ENCODE measurements at places on chromosomes 12 and 14.

- no peak for DNase-seq
These were observed 283.4 kb downstream of the C12orf75 start for GRCh38 chr12:105613887-105614286.

DNA sequence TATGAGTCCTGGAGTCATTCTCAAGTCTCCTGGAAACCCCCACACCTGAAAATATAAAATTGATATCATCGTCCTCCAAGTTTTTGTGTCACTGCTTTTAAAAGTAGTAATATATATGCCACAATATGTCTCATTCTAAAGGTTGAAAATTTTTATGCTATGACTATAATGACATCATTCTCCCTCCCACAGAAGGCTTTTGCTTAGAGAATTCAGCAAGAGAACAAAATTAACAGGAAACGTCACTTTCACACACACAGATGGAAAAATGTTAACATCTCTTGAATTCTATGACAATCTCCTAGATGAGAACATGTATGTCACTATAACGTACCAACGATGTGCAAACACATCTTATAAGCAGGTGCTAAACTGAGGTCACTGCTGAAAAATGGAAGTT is 498.3 kb downstream of the FOXG1 start:
- no peak for DNase-seq

GRCh38 chr14:20811986-20812975 is 9.6 kb upstream of the RNASE1 start:
- no peak for DNase-seq

GRCh38 chr12:46977871-46978375 is 101.5 kb upstream of the PCED1B start:
- DNase-seq = no peak

- no peak for DNase-seq
These were observed 21.3 kb downstream of the SOS2 start for GRCh38 chr14:50210074-50210473.

DNA sequence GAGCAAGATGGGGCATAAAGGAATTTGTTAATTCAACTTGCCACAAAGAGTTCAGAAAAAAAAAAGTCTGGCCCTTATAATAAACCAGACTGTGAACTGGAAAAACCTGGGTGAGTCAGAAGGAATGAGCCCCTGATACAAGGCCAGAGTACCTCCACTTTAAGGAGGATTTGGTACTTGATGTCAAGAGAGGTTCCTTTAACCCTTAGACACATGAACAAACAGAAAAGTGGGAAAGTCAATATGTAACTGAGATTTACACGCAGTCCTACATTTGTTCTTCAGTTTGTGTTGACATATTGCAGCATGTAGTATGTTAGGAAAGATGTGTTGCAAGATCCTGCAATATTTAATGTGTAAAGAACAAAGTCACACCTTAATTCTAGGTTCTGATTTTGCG is 14.2 kb upstream of the SLC38A4 start:
- no peak for DNase-seq

DNA sequence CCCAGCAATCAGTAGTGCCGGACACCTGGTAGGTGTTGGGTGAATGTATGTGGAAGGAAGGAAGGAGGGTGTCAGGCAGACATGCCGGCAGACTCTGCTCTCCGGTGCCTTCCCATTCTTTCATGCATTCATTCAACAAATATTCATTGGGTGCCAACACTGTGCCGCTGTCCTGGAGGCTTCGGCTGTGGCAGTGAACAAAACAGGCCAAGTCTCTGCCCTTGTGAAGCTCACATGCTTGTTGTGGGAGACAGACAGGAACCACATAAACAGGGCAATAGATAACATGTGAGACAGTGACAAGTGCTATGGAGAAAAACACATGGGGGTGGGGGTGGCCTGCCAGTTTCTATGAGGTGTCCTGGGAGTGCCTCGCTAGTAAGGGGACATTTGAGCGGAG is 56.5 kb upstream of the ATF1 start:
- no peak for DNase-seq

GRCh38 chr12:63124778-63125177 is 26.2 kb downstream of the AVPR1A start:
- no peak for DNase-seq

DNA sequence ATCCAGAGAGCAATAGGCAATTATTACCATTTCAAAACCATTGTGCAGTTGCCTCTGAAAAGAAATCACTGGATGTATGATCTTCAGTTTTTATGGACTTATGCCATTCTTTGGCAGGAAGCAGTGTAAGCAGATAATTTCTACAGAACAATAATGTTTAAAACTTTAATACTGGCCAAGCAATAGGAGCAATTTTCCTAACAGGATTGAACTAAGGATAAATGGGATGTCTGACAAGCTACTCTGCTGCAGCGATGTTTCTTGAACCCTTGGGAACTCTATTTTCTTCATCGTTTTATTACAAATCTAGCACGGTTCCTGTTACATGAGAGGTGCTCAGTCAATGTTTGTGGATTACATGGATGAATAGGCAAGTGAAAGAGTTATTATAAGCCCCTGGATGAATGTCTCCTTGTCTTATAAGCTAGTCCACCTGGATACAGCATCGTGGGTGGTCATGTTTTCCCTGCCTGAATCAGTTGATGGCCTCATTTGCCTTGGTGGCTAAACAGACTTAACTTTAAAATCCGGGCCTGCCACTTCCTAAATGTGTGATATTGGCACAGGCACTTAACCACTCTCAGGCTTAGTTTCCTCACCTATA is 68.2 kb upstream of the MDM1 start:
- no peak for DNase-seq

- peak; percentile 9 for DNase-seq
These were observed 780 bp downstream of the TBC1D15 start for GRCh38 chr12:71840231-71840847.

GRCh38 chr12:56631790-56632700 is 1.9 kb upstream of the BAZ2A start:
- DNase-seq = peak; percentile 31

- DNase-seq = no peak
These were observed 33.7 kb upstream of the KTN1 start for GRCh38 chr14:55546212-55546874.

DNA sequence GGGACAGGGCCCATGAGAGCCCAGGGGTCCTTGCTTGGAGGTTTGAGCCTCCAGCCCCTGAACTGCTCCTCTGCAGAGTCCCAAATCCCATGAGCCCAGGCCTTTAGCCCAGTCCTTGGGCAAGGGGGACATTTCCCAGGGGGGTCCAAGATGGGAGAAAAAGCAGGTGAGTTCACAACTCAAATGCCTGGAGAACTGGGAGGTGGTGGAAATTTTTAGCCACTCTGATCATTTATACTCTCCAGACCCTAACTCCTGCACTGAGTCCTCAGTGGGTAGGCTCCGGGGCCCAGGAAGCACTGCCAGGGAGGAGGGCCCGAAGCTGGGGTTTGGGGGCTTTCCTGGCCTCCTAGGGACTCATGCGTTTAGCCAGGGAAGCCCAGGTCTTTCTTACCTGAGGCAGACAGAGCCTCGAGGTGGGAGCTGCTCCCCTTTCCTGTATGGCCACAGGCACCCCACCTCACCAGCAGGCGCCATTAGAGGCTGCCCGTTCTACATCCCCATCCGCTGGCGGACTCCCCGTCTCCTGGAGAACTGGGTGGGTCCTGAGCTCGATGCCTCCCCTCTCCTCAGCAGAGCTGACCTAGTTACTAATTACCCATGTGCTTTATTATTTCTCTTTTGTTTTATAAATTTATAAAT is 998 bp downstream of the HNF1A start:
- DNase-seq = no peak

DNA sequence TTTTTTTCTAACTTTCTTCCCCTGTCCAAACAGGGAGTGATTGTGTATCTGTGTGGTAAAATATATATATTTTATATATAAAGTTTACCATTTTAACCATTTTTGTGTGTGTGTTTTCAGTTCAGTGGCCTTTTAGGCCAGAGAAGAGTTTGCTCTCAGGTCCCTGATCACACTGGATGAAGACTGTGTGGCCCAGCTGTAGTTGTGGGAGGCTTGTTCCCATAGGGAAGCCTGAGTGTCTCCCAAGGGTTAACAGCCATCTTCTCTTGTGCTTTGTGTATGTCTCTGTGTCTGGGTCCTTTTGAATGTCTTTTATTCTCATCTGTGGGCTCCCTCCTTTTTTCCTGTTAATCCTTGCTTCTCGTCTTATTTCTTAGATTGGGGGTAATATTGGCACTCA is 23.4 kb downstream of the CGRRF1 start:
- DNase-seq = no peak

- no peak for DNase-seq
These were observed 10.0 kb downstream of the NIN start for GRCh38 chr14:50820786-50821509.

DNA sequence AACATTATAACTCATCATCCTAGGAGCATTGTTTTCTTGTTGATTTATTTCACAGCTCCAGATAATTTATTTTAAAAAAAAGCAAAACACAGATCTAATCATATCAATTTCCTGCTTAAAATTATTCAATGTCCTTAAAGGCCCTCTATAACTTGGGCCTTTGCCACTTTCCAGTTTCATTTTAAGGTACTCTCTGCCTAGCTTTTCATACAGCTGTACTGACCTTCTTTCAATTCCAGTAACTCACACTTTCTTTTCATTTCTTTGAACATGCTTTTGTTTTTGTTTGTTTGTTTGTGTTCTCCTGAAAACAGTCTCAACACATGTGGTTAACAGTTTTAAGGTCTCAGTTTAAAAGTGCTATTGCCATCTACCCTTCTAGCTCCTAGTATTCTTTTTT is 281.9 kb downstream of the ACSS3 start:
- DNase-seq = no peak

- no peak for DNase-seq
These were observed 18.2 kb downstream of the MSI1 start for GRCh38 chr12:120350576-120351350.

DNA sequence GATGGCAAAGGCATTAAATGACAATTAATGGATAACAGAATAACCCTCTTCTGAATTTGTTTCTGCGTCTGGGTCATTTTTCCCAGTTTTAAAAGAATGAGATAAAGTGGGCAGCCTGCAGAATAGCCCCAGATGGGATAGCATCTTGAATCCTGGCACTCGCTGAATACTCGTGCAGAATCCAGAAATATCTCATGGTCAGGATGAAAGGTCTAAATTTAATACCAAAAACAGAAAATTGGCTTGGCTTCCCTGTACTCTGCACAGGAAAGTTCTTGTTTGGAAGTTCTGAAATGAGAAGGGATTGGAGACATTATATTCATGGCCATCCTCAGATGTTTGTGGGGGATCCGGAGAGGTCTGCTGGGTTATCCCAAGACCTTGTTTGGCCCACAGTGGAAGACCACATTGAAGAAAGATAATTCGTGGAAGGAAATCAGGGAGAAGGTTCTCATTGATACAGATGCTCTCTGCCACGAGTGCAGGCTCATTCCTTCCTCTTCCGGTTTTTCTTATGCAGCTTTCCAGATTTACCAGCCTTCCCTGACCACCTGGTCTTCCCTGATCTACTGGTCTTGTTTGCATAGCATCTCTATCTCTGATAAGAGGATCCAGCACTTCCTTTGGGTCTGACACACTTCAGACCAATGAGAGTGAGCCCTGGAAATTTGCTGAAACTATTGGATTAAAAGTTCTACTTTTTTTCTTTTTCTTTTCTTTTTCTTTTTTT is 6.0 kb upstream of the IFT81 start:
- no peak for DNase-seq

DNA sequence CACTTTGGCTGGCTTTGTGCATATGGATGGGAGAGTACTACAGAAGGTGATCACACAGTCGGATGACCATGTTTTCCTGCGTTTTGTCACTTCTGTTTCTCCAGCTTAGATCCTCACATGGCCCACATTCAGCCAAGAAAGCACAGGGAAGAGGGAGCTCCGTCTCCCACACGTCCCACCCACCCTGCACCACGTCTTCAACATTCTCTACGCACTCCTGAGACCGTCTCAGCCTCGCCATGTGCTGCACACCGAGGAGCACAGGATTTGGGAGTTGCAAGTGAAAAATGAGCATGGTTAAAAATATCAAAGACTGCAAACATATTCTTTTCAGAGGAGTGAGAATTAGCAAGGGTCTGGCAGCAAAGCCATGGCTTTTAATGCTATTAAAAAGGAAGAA is 122.2 kb downstream of the APAF1 start:
- no peak for DNase-seq

DNA sequence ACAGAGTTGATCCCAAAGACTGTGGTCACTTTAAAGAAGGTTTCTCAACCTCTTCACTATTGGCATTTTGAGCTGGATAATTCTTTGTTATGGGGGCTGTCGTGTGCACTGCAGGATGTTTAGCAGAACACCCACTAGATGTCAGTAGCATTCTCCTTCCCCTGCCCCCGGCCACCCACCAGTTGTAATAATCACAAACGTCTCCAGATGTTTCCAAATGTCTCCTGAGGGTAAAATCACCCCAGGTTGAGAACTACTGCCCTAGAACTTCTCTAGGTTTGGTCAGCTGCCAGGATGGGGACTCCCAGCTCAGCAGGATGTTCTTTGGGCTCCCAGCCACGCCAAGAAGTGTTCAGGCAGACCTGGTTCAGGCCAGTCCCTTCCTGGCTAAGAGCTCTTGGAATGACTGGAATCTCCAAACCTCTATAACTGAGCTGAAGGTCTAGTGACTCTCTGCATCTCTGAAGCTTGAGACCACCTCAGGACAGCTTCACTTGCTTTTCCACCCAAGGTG is 12.5 kb upstream of the AJUBA start:
- DNase-seq = no peak

DNA sequence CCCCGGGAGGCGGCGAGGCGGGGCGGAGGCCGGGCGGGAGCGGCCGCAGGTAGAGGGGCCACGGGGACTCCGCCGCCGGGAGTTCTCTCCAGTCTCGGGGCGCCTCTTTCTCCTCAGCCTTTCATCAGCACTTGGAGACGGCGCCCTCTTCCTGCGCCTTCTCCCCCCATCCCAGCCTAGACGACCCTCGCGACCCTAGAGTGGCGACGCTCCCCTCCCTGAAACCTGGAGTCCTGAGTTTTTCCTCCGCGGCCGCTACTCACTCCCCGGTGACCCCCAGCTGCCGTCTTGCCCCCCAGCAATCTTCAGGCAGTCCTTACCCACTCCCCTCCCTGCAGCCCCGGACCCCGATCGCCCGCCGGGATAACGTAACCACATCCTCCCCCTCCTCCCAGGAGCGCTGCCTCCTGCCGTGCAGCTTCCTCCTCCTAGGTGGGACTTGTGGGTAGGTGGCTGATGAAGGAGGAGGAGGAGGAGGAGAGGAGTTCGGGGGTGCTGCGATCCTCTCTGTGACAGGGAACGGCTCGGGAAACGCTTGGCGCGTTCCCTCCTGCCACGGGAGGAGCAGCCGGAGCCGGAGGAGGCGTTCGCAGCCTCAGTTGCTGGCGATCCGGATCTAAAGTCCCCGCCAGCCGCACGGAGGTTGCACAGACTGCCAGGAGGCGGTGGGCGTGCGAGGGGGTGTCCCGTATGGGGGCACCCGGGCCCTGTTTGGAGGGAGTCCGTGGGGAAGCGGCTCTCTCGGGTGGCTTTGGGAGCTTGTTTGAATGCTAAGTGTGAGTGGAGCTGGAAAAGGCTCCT is 891 bp downstream of the PLEKHA5 start:
- no peak for DNase-seq

GRCh38 chr14:35637269-35637668 is 103.3 kb downstream of the INSM2 start:
- DNase-seq = no peak

- DNase-seq = no peak
These were observed 43.3 kb upstream of the RASSF3 start for GRCh38 chr12:64566831-64567517.

GRCh38 chr12:132410296-132410625 is 79.7 kb upstream of the FBRSL1 start:
- no peak for DNase-seq

Data from effector memory CD4-positive, alpha-beta T cell (primary cell).